ENCODE measurements at places on chromosomes 2 and 18. TPM values are rescaled to one million over a fixed set of nuclear protein-coding genes. Genes with fewer than 3 reads are reported as not detected.

- no peak for DNase-seq
Observed at GRCh38 chr2:8334866-8335325, 347.0 kb upstream of the ID2 start.

Gene SH3RF3
- 4.5 TPM for polyA plus RNA-seq

Gene SKOR2
- not detected for polyA plus RNA-seq

DNA sequence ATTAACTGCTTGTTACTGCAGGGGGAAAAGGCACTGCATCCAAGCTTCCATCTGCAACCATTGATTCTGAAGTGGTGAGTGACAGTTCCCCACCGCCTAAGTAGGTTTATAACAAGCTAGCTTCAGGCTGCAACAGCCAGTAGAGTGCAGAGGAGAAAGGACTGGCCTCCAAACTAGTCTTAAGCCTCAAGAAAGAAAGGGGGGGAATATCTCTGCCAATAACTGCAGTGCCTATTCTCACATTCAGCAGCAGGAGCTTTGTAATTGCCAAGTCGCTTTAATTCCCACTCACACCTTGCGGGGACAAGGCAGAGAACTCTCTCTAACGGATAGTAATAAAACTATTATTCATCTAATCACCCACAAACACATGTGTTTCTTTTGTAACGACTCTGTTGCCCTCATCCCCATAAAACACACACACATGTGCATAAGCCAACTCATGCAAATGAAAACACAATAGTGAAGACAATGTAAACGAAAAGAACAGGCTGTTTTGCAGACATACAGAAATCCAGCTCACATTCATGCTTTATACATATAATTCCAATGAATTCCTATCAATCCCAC lies 1963.3 kb upstream of the PIK3C3 start:
- no peak for DNase-seq

DNA sequence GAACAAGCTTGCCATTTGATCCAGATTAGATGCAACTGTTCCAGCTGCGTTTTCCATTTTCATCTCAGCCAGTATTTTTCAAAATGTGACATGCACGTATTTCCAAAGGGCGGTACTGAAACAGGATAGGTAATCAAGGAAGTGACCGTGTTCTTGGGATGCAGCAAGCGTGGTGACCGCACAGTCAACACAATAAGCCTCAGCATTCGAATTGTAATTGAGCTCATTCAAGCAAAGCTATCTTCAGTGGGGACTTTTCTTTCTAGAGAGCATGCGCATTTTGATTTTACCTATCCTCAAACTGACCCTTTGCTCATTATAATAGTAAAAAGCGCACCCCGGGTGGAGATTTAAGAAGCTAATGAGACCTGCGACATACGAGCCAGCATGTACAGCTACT lies 3.4 kb upstream of the ALPP start:
- DNase-seq, result no peak

GRCh38 chr18:23337599-23338444 lies 115.3 kb upstream of the RIOK3 start:
- DNase-seq, result no peak

Gene CHRND
- polyA plus RNA-seq, result 0.92 TPM

GRCh38 chr2:171811245-171811628 lies 82.8 kb downstream of the SLC25A12 start:
- DNase-seq, result no peak

Gene SLC4A3
- 11.9 TPM for polyA plus RNA-seq

Gene CPLX4
- 0.13 TPM for polyA plus RNA-seq

All from left renal cortex interstitium (tissue), 4 donors.